ENCODE measurements at places on chromosomes 4 and X. TPM values are rescaled to one million over a fixed set of nuclear protein-coding genes. Genes with fewer than 3 reads are reported as not detected.
A peak's percentile ranks its signal among the peaks of the same experiment; 100 is the strongest.

CLTRN gene
- total RNA-seq: 0.43 TPM

TSPAN5 gene
- total RNA-seq: 21.4 TPM

SMIM31 gene
- not detected for total RNA-seq

ZCCHC4 gene
- 12.2 TPM for total RNA-seq

IL2RG gene
- 395 TPM for total RNA-seq

NXT2 gene
- 11.2 TPM for total RNA-seq

CHM gene
- total RNA-seq: 18.0 TPM

MID1 gene
- total RNA-seq: 0.22 TPM

DUSP9 gene
- not detected for total RNA-seq

GRCh38 chrX:16028576-16028975, 94.8 kb upstream of the GRPR start:
- no peak for DNase-seq

DNA sequence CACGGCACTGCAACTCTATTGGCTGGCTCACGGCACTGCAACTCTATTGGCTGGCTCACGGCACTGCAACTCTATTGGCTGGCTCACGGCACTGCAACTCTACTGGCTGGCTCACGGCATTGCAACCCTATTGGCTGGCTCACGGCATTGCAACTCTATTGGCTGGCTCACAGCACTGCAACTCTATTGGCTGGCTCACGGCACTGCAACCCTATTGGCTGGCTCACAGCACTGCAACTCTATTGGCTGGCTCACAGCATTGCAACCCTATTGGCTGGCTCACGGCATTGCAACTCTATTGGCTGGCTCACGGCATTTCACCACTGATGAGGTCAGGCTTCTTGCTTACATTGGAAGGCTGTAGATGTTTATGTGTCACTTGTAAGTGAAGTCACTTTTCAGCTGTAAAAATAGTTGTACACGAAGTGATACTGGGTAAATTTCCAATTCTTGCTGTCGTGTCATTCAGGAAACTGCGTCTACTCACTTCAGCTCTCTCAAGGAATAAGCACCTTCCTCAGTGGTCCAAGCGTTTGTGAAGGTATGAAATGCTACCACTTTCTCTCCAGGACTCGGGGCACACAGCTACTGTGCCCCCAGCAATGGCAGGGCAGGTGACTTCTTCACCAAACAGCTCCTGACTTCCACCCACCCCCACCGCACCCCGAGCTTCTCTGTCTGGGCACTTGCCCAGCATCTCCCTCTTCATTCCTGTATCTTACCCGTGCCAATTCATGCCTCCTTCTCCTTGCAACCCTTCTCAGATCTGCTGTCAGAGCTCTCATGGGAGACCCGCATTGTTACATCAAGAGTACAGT, 141.3 kb downstream of the AFAP1 start:
- no peak for DNase-seq

GRCh38 chr4:168118116-168118655, 25.8 kb downstream of the ANXA10 start:
- DNase-seq: no peak

DNA sequence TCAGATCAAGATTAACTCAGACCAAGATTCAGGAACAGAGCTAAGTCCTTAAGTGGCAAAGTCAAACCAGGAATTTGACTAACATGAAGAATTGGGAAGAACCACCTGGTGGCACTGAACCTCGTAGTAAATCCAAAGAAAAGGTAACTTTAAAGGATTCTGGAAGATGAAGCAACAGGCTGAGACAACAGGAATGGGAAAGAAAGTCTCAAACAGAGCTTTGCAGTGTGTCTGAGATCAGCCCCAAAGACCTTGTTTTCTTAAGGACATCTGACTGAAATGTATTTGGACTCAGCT, 126.1 kb downstream of the ASB9 start:
- DNase-seq: no peak

GRCh38 chr4:123776267-123776666, 379.7 kb downstream of the SPRY1 start:
- no peak for DNase-seq

DNA sequence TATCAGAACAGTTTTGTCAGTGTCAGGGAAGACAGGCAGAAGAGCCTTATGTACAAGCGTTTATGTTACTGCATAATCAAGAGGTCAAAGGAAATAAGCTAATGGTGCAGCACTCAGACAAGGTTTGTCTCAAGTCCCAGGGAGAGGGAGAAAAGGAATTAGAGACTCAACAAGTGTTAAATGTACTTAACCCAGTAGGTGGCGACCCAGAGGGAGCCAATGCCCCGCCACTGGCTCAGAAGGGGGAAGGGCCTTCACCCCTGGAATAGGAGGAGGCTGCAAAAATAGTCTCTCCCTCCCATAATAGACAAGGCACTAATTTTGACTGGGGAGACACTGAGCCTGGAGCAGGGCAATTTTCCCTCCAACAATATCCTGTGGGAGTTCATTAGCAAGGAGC, 14.1 kb upstream of the PAPSS1 start:
- no peak for DNase-seq

GRCh38 chr4:94491322-94491721, 39.6 kb downstream of the PDLIM5 start:
- no peak for DNase-seq

DNA sequence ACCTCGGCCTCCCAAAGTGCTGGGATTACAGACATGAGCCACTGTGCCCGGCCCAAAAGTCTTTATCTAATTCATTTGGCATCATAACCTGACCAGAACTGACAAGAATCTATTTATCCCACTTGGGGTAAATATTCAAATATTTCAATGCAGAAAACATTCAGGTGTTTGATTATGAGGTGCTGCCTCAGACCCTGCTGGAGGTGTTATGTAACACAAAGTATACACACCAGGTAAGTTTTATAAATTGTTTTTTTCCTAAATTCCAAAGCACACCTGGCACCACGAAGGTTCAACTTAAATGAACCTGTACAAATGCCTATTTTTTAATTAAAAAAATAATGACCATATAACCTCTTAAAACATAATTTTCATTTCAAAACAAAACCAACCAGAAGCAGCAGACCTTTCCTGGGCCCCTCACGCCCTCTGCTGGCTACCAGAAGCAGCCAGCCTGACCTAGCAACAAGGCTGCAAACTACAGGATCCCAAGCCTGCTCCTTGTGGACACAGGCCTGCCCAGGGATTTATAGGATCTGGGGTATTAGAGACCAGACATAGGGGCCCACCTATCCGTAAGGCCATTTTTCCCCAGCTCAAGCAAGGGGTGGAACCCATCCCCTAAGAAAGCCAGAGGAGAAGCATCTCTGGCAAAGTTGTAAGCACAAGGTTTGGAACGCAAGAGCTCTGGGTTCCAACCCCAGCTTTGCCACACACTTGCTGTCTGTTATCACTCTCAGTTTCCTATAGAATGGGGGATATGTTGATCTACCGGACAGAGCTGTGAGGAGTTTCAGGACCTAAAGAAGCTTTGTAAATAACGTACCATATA, 11.7 kb downstream of the OTUD5 start:
- peak; percentile 52 for DNase-seq

GRCh38 chr4:16238327-16238726, 12.1 kb upstream of the TAPT1 start:
- no peak for DNase-seq

DNA sequence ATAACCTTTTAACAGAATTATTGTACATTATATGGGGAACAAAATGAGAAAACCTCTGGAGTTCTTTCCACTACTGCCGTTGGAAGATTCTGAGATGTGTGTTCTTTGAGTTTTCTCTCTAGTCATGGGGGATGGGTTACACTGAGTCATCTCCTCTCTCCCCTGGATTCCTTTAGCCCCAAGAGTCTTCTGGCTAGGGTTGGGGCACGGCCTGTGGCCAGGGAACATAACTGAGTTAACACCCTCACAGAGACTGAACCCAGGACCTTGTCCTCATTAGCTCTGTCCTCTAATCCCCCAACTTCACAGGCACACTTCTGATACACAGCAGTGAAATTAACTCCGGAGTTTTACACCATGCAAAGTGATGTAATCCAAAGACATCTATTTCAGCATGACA, 142.3 kb upstream of the F9 start:
- DNase-seq: no peak

DNA sequence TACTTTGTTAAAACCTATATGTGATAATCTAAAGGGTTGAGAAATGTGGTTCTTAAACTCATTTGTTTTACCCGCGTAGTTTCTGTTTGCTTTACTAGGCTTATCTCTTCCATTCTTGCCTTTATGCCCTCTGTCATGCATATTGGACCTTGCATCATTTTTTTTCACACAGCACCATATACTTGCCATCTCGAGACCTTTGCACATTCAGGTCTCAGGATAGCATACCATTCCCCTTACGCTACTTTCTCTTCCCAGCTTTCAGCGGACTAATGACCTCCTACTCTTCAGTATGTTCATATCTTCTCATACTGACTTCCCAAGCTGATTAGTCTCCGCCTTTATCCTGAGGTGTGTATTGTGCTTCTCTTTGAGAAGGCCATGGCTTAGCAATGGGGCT, 40.5 kb downstream of the USP38 start:
- no peak for DNase-seq

GRCh38 chrX:319579-320125, 1.1 kb upstream of the GTPBP6 start:
- DNase-seq: peak; percentile 62

GRCh38 chr4:85491527-85491926, 16.6 kb downstream of the ARHGAP24 start:
- no peak for DNase-seq

DNA sequence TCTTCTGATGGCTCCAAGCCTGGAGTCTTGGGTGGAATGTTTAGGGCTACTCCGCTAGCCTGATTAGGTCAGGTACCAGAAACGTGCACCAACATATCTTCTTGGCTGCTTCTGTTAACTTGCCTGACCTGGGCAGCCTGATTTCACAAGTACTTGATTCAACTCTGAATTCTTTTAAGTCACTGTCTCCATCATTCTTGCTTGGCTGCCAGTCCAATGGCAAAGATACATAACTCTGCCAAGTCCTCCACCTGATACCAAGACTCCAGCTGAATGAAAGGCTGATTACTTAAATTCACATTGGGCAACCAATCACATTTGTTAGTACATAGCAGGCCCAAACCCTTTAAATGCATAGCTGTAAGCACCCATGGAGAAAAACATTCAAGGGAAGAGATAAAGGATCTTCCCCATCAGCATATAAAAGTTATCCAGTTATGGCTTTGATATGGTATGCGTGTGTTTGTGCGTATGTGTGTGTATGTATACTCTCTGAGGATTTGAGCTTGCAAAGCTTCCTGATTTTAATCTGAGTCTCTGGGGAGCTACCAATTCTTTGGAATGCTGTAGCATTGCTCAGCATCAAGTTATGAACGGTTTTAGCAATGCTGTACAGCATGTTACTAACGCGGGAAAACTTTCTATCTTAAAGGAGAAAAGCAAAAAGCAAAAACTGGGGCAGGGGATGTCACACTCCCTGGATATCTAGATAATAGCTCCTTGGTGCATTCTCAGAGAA, 917.2 kb downstream of the DMD start:
- no peak for DNase-seq

GRCh38 chr4:177033135-177033534, 240.4 kb upstream of the VEGFC start:
- no peak for DNase-seq

- DNase-seq: no peak
Measured at GRCh38 chrX:17859609-17860178, 1.4 kb downstream of the RAI2 start.

DNA sequence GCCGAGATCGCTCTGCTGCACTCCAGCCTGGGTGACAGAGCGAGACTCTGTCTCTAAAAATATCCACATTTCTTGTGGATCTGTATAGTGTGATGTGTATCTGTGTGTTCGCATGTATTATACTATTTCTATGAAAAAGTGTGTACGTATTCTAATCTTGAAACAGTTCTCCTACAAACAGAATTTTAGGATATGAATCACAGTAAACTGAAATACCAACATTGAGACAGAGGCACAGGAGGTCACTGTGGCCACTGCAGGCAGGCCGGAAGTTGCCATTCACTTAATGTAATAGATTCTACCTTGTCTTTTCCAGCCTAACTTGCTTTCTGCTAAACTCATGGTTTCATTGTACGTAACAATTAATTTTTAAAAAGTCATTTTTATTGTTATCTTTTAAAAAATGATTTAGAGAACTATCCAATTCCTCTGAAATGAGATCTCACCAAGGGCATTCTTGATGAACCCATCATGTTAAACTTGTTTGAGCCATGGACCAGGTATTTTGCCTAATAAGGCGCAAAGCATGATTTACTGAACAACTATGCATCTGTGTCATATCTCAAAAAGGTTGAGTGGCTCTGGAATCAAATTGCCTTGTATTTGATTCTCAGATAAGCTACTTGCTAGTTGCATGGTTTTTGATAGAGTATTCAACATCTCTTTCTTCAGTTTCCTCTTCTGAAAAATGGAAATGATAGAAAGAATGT, 154.9 kb upstream of the GYPA start:
- no peak for DNase-seq

DNA sequence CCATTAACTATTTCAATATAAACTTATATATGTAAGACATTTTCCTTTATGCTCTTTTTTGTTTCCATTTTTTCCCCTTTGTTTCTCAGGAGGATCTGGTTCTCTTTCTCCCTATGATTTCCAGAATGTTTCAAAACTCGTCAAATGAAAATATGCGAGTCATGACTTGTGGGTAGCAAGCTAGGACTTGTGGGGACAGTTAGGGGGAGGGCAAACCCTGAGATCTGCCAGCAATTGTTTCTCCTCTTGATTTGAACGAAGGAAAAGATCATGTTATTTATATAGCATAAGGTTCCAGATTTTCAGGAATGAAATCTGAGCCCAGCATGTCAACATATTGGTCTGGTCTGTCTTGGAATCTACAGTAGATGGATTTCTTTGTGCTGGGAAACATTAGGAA, 28.9 kb upstream of the GPC4 start:
- no peak for DNase-seq

DNA sequence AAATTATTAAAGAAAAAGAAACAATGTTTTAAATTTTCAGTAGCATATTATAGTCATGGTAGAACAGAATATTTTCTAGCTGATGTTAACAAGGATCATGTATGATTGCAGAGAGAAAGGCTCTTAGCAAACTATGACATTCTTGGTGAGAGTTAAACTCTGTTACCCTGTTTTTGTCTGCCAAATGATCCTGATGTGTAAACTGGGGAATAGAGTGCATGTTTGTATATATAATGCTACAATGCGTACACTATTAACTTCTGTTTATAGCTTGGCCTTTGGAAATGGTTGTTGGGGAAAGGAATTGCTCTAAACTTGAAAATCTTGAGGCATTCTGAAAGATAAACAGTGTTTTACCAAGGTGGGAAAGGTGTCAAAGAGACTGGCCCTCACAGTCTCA, 292.7 kb downstream of the ARHGAP24 start:
- no peak for DNase-seq

- no peak for DNase-seq
Measured at GRCh38 chr4:139606579-139607501, 50.8 kb upstream of the SETD7 start.

DNA sequence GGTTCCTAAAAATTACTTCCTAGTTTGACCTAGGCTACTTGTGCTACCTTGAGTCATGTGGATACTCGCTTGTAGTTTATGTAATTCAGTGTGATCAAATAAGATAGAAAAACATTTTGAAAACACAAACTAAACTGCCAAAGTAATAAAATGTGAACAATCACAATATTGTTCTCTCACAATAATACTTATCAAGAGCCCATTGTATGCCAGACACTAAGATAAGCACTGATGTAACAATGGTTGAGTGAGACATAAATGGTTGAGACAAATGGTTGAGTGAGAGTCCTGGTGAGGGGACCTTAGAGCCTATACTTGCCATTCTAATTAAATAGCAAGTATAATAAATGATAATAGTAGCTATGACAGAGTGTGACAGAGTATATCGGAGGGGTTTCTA, 41.7 kb downstream of the RFC1 start:
- DNase-seq: no peak

- no peak for DNase-seq
Measured at GRCh38 chrX:18833071-18833731, 125.8 kb downstream of the PPEF1 start.

GRCh38 chr4:27048429-27049238, 188.0 kb downstream of the STIM2 start:
- DNase-seq: no peak
